Ammon's horn (tissue), 1 donor: ENCODE measurements at places on chromosomes 6 and 20.

DNA sequence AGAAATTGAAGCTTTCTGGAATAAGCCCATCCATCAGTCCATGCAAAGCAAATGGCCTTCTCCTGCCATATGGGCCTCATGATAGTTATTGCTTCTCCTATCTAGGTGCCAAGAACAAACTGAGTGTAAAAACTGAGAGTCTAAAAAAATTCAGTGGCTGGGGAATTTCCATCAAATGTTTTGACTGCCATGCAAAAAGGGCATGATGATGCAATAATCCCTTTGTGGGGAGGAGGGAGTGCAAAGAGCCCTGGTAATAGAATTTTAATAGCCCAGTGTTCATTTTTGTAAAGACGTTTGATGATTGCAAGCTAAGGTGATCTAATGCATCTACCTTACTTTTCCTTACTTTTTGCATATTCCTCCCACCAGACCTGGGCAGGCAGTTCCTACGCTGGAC, 683.7 kb downstream of the EPM2A start:
- DNase-seq: no peak

DNA sequence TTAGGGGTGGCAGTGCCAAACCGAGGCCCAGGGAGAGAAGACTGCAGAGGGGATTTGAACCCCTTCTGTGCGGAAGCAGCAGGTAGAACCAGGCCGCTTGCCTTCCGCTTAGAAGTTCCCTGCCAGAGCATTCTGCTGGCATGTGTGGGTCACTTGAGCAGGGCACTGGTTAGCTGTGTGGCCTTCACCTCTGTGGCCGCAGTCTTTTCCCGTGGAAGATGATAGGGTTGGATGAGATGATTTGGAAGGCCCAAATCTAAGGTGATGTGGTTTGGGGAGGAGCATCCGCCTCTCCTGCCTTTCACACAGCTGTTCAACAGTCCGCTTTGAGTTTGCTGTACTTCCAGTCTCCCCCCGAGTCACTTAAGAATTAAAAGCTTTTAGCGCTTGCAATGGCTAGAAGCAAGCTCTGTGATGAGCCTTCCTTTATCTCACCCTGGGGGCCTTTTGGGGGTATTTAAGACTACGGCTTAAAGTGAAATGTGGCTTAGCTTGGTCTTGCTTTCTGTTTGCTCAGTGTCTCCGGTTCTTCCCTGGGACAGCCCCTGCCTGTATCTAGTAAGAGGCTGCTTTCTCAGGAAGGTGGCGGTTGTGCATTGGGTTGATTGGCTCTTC, 743 bp downstream of the CMTR1 start:
- DNase-seq: no peak

GRCh38 chr6:137341681-137342195, 122.6 kb upstream of the IFNGR1 start:
- DNase-seq: peak; percentile 87

GRCh38 chr6:75052491-75052890, 153.4 kb downstream of the COL12A1 start:
- no peak for DNase-seq

DNA sequence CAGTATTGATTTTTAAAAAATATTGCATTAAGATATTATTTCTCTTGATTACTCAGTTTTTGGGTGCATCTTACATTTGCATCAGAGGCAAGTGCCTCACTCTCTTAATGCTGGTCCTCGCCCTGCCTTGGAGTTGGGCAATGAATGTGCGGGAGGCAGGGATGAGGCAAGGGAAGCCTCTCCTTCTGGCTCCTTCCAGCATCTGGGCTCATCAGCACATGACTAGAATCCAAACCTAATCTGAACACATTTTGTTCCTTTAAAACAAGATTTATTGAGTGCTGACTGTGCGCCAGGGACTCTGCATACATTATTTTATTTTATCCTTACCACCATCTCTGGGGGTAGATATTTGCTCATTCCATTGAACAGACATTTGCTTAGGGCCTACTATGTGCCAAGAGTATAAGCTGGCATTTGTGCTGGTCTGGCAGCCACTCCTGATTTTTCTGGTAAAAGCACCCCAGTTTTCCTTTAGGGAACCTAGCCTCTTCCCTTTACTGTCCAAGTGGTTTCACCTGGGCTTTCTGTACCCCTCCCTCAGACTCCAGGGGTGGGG, 71.9 kb upstream of the ZNFX1 start:
- DNase-seq: no peak

- no peak for DNase-seq
Observed at GRCh38 chr6:4363656-4364055, 228.3 kb upstream of the ECI2 start.

DNA sequence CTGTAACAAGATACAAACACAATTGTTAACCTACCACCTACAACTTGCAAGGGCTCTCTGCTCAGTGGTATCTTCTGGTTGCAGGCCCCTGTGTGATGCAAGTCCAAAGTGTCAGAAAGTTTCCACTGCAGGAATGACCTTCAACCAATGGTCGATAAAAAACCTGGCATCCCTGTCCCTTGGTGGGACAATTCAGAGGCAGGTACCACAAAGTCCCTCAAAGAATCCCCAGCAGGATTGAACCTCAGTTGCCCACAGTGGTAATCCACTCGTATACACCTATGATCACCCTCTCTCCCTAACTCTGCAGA, 15.9 kb downstream of the GLO1 start:
- DNase-seq: no peak

- no peak for DNase-seq
Observed at GRCh38 chr6:13280254-13280653, 48.1 kb downstream of the TBC1D7 start.

- DNase-seq: no peak
Observed at GRCh38 chr6:24149296-24149695, 23.3 kb downstream of the NRSN1 start.

DNA sequence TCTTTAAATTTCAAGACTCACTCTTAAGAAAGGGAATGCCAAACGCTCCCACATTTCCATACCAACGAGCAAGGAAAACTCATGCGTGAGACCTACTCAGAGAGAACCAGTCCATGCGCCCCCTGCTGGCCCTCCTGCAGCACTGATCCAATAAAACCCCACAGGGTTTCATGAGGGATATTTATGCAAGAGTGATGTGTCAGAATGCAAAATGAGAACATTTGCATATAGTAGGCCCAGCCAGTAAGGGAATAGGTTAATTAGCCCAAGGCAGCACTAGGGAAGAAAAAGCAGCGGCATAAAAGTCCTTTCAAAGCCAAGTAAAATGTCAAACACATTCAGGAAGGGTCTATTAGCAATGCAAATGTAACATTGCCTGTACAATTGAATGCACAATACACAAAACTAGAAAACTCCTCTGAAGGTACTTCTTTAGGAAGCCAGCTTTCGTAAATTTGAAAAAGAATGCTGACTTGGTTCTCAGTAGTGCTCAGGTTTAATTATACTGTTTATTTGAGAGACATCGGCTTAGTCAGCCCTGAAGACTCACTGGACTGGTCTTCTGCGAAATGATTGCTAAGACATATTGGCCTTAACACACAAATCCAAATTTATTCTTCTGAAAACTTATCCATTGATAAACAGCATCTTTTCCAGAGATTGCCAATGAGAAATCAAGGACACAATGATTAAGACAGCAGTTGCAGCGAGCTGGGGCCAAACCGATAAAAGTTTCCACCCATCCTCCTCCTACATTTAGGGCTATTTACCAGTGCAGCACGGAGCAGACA, 93.2 kb downstream of the GMPR start:
- peak; percentile 91 for DNase-seq

GRCh38 chr20:11719153-11719552, 198.5 kb upstream of the BTBD3 start:
- DNase-seq: no peak

- DNase-seq: no peak
Observed at GRCh38 chr6:28995093-28995650, 9.9 kb downstream of the ZNF311 start.

DNA sequence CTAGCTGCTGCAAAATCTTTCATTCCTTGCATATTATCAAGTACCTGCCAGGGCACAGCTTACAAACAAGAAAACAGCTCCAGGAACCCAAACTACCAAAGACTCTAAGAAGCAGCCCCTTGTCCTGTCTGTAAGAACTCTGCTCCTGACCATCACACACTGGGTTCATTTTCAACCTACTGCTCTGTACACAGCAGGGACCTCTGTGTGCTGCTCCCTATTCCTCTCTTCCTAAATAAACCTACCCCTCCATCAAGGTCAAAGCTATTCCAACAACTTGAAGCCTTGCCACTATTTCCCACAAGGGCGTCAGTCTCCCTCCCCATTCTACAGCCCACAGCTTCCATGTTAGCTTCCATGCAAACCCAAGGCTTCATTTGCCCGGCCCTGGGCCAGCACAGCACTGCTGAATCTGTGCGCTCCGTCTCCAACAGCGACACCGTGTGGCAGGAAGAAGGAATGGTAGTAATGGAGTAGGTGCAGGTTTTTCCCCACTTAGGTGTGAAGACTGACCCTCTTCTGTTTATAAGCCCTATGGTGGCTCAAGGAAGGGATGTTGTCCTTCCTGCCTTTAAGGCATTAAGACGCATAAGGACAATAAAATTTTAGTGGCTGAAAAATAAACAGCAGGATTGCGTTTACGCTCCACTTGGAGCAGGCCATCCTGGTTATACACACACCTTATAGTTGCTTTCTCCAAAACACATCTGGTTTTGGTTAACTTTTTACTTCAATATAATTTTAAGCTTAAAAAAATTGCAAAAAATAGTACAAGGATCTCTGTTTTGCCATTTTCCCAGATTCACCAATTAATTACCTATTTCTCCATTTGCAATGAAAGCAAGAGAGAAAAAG, 115.2 kb upstream of the NXT1 start:
- peak; percentile 57 for DNase-seq

DNA sequence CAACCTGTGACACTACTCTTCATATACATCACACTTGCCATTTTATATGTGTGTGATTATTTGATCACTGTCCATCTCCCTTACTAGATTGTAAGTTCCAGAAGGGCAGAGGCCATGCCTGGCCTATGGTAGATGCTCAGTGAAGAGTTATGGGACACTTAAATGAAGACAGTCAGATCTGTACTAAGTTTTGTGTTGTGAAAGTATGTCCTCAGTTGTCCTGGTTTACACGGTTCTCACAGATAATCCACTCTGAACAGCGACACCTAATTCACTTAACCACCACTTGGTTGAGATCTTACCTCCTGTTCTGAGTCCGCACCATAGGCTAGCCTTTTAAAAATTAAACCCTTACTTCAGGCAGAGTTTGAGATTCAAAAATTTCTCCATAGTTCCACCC, 434.1 kb upstream of the SOX4 start:
- DNase-seq: no peak

GRCh38 chr6:43714311-43715055, 26.9 kb upstream of the MRPS18A start:
- no peak for DNase-seq
